Vagina (tissue), 2 donors: ENCODE measurements at places on chromosomes 4 and X.

DNA sequence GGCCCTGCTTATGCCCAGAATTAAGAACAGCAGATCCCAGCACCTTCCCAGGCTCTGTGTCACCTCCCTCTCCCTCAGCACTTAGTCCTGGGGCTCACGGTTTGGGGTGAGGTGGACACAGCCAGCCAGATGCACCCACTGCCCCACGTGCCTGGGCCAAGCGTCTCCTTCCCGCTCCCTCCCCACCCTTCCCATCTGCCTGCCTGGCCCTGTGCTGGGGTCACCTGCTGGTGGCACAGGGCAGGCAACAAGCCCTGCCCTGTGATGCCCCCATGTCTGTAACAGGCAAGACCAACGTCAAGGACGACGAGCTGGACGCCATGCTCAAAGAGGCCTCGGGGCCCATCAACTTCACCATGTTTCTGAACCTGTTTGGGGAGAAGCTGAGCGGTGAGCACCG lies 5.3 kb downstream of the MYL5 start:
- DNase-seq: no peak

- DNase-seq: no peak
These were observed 46.7 kb downstream of the CFAP299 start for GRCh38 chr4:80382090-80382832.

GRCh38 chr4:8084712-8085490 lies 73.7 kb downstream of the ABLIM2 start:
- no peak for DNase-seq

DNA sequence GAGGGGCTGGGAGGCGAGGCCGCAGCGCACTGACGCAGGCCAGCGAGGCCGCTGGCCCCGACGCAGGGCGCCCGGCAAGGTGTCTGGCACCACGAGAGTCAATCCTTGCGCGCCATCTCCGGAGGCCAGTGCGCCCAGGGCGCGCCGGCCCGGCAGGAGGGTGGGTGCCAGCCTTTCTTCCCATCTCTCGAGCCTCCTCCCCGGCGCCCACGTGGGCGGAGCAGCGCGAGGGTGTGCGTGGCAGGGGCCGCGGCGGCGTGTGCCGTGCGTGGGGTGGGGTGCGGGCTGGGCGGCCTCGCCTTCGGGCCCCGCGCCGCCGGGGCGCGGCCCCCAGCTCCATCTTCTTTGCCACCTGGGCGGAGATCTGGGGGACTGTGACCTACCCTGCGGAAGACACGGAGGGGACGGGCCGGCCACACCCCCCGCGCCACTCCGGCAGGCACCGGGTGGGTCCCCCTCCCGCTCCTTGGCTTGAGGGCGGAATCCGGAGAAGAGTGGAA lies 877 bp downstream of the JAKMIP1 start:
- no peak for DNase-seq

GRCh38 chr4:31051565-31051964 lies 331.4 kb downstream of the PCDH7 start:
- no peak for DNase-seq

DNA sequence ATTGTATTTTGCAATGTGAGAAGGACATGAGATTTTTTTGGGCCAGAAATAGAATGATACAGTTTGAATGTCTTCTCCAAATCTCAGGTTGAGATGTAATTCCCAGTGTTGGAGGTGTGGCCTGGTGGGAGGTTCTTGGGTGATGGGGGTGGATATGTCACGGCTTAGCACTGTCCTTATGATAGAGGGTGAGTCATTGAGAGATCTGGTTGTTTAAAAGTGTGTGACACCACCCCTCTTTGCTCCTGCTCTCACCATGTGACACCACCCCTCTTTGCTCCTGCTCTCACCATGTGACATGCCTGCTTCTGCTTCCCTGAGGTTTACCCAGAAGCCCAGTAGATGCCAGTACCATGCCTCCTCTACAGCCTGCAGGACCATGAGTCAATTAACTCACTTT lies 1226.9 kb downstream of the PCDH7 start:
- no peak for DNase-seq

DNA sequence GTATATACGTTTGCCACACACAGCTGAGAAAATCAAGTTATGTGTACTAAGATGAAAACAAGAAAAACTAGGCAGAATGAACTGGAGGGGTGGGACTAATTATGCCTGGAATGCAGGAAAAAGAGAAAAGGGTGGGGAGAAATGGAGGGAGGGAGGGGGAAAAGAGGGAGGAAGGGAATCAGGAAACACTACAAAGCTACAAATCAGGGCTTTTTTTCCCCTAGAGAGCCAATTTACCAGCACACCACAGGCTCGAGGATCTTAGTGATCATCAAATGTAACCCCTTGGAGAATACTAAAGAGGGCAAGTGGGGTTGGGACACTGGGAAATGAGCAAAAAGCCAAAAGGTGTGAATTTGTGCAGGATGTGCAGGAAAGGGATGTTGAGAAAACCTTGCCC lies 451.9 kb downstream of the SMARCA1 start:
- DNase-seq: no peak

- DNase-seq: no peak
These were observed 62.3 kb upstream of the LNX1 start for GRCh38 chr4:53653484-53654053.

GRCh38 chr4:86825511-86825910 lies 23.7 kb downstream of the SLC10A6 start:
- DNase-seq: no peak
